Astrocyte (in vitro differentiated cells and primary cell): ENCODE measurements at places on chromosomes 3 and 15.

DNA sequence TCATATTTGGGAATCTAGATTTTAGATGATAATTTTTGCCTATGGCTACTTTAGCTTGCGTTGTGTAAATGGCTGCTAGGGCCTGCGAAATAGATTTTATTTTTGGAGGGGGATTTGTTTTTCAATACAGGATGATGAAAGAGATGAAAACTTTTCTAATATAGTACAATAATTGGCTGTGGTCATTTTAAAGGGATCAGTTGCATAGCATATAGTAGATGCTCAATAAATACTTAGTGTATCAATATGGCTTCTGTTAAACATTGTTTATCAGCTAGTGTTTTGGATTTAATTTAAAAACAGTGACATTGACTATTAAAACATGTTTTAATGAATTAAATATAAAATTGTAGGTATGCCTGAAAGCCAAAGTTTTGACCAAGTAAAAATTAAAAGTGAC lies 6.9 kb upstream of the CHD2 start:
- DNase-seq: no peak

DNA sequence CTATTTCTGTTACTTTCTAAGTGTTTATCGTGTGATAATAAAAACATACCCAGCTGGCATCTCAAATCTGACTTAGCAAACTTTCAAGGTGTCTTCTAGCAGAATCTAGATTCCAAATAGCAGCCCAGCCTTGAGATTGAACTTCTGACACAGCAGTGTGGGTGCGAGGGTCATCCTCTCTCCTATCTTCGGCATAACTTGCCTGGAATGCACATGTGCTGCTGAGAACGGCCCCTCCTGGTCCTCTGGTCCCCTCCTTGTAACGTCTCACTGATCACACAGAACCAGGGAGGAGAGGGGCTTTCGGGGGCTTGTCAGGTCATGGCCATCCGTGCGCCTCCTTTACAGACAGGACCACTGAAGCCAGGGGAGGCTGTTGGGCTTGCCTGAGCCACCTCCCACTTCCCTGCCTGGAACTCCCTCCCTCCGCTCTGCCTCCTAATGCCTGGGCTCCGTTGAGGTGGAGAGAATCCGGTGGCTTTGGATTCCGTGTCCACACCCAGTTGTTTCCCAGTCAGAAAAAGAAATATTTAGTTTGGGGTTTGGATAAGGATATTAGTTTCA lies 344.4 kb upstream of the C2CD4B start:
- DNase-seq: no peak

DNA sequence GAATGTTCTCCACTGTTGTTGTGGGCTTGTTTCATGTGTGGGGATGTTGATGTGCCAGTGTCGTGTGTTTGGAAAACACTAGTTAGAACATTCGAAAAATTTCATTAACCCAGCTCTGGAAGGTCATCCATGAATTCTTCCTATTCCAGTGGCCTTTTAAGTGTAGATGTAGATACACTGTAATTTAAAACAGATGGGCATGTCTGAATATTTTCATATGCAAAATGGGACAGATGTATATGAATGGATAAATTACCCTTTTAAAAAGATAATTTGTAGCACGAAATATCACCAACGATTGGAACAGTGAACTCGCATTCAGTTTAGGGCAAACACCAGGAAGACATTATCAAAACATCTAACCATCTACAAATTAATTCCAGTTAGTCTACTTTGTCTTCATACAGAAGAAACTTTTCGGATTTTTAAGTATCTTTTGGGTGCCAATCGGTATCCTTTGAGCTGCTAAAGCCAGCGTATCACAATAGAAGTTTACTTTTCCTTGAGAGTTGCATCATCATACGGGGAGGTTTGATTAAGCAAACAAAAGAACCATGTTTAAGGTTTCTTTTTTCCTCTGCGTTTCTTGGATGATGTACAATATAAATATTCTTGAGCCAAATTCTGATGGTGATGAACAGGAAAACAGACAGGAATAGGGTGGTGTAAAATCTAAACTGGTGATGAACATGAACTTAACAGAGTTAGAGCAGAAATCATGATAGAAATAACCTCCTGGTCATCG lies 528.1 kb downstream of the FOXP1 start:
- peak; percentile 82 for DNase-seq

GRCh38 chr15:43517354-43518196 lies at the start of gene MAP1A:
TSS of gene MAP1A (plus strand) at chr15:43517608. CDS start at chr15:43521474, 3,866 bp downstream.
- peak; percentile 53 for DNase-seq

GRCh38 chr3:187210091-187210490 lies 12.8 kb downstream of the RTP1 start:
- no peak for DNase-seq

DNA sequence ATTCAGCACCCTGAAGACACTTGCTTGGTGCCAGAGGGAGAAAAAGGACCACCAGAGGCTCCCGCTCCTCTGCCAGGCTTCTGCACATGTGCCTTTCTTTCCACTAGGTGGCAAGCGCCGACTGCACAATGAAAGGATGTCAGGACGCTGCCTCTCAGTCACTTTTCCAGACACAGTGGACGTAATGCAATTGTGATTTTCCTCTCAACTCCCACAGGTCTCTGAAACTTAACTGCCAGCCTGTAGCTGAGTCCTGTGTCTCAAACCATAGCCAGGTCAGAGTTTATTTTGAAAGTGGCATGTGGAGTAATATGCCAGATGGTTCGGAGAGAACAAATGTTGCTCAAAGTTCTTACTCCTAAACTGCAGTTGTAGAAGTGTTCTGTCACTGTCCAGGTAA lies 162.9 kb downstream of the ITPR1 start:
- peak; percentile 60 for DNase-seq

DNA sequence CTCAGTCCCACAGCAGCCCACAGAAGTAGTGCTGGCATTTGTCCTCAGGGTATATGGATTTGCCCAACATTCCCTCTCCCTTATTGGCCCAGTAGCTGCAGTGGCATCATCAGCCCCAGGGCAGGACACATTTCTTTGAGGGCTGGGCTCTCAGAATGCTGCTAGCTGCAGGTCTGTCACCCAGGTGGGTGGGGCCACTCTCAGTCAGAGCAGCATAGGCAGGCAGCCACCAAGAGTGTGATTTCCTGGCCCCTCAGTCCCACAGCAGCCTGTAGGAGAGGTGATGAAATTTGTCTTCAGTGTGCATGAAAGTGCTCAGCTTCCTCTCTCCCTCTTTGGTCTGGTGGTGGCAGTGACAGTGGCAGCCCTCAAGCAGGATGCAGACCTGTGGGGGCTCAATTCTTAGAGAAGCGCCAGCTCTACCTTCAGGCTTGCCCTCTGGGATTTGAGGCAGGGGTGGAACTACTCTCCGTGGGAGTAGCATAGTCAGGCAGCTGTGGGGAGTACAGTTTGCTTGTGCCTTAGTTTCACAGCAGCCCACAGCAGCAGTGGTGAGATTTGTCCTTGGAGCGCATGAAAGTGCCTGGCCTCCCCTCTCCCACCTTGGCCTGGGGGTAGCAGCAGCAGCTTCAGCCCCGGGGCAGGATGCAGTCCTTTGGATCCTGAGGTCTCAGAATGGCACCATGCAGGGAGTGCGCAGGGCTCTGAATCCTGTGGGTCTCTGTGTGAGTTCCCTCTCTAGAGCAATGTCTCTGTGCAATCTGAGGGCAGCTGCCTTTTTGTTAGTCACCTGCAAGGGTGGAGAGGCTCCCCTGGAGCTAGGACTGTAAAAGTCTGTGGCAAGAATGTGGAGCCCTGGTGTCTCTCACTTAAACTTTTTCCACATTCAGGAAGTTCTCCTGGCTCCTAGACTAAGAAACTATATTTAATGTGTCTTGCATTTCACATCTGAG lies 1229.1 kb downstream of the ROBO2 start:
- no peak for DNase-seq

DNA sequence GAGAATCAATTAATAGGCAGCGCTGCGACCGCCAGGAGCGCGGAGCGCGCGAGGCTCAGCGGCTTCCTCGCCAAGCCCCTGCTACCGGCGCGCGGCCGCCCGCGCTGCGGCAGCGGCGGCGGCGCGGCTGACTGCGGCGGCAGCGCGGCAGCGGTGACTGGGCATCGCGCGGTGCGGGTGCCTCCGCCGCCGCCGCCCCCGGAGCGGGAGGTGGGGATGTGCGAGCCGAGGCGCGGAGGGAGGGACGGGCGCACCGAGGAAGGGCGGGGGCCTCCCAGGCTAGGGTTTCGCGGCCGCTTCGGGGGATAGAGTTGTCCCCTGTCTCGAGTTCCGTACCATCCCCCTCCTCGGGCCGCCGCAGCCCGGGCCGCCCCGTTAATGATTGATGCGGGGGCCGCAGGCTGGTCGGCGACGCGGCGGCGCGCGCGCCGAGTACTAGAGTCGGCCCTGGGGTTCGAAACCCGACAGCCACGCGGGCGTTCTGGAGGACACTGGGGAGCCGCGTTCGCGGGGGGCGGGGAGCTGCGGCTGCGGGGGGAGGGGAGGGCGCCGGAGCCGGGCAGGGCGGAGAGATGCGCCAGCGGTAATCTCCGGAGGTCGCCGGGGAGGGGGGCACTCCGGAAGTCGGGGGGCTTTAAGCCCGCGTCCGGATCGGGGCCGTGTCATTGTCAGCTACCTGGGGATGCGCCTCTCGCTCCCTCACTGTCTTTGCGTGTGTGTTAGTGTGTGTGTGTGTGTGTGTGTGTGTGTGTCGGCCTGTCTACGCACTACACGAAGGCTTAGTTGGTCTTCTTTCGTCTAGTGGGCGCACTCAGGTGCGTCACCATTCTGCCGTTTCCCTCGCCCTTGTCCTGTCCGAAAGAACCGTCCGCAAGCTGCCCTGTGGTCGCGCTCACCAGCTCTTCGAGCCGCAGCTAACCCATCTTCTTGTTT lies at the start of gene PAQR9:
Gene PAQR9, minus strand, starts transcription at position 159 of the 933 bp plus-strand sequence. CDS start 338 bp downstream, outside the sequence.
- peak; percentile 28 for DNase-seq

DNA sequence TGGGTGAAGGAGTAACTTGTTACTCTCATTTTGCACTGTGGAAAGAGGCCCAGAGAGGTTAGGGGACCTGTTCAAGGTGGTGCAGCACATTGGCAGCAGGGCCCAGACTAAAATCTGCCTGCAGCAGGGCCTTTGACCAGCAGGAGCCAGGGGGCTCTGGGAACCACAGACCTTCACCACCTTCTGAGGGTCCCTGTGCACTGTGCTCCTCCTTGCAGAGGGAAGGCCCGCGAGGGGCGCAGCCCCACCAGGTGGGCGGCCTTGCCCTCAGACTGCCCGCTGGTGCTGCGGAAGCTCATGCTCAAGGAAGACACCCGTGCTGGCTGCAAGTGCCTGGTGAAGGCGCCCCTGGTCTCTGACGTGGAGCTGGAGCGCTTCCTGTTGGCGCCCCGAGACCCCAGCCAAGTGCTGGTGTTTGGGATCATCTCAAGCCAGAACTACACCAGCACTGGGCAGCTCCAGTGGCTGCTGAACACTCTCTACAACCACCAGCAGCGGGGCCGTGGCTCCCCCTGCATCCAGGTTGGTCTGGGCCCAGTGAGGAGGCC lies 61.5 kb upstream of the FGD5 start:
- no peak for DNase-seq

GRCh38 chr3:10289787-10290355 lies 2.9 kb downstream of the GHRL start:
- no peak for DNase-seq

DNA sequence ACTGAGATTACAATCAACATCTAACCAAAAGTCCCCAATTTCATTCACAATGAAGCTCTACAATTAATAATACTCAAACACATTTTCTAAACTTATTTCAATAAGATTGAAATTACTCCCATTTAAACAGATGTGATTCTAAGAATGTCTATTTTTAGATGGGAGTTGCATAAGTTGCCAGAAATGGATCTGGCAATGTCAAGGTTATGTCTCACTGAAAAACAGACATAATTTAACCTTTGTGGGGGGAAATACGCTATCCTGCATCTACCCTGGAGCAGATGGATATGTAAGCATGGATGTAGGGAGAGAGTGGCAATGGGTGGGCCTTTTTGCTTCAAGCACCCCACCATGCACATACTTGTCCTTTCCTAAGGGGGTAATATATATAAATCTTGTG lies 6.7 kb upstream of the EIF1B start:
- no peak for DNase-seq

GRCh38 chr15:88680241-88681001 lies 41.6 kb downstream of the ISG20 start:
- DNase-seq: no peak

- peak; percentile 66 for DNase-seq
Measured at GRCh38 chr3:33911525-33912322, 113.3 kb downstream of the PDCD6IP start.

DNA sequence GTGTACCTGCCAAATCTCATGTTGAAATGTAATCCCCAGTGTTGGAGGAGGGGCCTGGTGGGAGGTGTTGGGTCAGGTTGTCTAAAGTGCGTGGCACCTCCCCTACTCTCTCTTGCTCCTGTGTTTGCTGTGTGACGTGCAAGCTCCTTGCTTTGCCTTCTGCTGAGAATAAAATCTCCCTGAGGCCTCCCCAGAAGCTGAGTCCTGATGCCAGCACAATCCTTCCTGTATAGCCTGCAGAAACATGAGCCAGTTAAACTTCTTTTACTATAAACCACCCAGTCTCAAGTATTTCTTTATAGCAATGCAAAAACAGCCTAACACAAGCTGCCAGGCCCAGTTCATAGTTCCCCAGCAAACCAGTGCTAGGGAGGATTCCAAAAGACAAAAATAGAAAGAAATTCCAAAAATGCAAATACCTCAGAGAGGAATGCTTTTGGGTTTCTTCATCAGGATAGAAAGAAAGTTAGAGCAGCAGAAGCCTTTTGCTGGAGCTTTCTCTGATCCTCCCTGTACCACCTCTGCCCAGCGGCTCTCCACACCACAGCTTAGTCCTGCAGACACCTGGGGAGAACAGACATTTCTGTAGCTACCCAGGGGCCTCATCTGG lies 25.9 kb upstream of the CDV3 start:
- peak; percentile 75 for DNase-seq

DNA sequence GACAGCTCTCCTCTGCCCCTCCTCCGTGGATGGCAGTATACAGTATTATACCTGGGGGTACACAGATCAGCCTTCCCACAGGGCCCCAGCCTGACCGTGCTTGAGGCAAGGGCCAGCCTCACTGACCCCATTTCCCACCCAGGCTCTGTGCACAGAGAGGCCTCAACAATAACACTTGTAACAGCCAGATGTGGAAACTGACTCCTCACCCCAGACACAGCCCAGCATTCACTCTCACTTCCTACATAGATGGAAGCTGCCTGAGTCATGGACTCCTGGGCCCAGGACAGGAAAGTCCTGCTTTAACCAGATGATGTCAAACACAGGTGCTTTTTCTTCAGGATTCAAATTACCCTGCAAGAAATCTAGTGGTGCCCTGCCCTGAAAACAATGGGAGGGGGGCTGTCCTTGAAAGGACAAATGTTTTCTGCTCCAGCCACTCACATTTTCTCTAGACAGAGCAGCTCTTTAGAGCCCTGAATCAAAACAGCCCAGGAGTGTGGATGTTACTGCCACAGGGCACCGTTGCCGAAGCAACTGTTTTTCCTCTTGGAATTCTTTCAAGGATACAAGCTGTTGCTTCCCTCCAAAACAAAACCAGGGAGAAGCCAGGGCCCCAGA lies 16.4 kb downstream of the CCDC12 start:
- peak; percentile 60 for DNase-seq

DNA sequence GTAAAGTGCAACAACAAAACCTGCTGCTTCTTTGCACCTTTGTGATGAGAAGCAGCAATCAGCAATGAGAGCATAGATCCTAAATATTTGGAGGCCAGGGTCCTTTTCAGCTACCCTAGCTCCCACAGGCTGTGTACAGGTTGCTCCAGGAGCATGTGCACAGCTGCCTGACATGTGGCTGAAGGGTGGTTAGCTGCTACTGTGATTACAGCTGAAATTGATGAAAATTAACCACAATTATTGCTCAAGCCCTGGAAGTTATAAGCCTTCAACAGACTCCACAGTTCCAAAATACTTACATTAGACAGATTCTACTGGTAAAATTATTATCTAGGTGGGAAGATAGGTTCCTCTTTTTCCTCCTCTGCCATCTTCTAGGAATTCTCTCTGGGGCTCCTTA lies 28.5 kb downstream of the COMMD2 start:
- no peak for DNase-seq
